ENCODE measurements at places on chromosomes 16 and 17.

DNA sequence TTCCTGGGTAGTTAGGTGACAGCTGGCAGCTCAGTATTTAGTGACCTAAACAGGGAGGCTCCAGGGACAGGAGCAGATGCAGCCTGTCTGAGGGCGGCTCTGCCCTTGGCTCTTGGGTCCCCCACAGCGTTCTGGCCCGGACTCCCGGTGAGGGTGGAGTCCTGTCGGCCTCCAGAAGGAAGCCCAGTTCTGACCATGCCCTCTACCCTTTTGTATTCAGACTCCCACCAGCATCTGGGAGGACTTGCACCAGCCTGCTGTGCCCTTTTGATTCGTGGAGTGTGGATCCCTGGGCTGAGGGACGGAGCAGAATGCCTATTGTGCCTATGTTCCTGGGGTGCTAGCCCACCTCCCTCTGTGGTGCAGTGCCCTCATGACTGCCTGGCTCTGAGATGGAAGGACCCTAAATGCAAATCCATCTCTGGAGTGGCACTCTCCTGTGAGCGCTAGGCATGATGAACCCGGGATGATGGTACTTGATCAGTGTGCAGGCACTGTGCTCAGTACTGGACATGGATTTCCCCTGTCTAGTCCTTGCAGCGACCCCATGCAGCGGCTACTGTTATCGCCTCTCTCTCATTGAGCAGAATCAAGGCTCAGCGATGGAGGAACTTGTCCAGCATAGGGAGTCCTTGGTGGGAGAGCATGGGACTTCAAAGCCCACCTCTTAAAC is 123.1 kb downstream of the SNX29 start:
- DNase-seq, result no peak

GRCh38 chr17:42312285-42313130 is 24.2 kb downstream of the STAT5A start:
- DNase-seq, result peak; percentile 73

DNA sequence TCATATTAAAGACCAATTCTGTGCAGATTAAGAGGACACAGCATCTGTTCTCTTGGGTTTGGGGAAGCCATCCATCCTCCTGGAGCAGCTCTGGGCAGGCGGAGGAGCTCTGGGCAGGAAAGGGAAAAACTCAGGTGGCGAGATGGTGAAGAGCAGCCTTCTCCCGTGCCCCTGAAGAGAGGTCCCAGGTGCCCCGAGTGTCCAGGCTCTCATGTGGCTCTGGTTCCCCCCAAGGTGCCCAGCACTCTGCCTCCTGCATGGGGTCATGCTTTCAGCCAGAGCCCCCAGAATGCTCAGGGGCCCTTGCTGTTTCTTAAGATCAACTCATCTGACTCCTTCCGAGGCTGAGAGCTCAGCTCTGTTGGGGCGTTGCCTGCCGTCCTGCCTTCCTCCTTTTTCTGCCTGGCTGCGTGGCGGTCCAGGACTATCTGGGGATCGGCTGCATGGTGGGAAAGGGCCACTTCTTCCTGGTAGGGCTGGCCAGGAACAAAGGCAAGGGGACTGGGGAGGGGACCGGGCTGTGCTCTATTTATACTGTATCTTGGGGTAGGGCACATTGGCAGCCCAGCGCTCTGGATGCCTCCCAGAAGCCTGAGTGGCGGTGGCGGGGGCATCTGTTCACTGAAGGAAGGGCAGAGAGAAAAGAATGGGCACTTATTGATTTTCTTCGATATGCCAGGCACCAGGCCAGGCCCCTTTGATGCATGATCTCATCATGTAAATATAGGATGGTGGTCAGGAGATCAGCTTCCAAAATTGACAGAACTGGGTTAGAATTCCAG is 103.2 kb upstream of the SDK2 start:
- DNase-seq, result no peak

DNA sequence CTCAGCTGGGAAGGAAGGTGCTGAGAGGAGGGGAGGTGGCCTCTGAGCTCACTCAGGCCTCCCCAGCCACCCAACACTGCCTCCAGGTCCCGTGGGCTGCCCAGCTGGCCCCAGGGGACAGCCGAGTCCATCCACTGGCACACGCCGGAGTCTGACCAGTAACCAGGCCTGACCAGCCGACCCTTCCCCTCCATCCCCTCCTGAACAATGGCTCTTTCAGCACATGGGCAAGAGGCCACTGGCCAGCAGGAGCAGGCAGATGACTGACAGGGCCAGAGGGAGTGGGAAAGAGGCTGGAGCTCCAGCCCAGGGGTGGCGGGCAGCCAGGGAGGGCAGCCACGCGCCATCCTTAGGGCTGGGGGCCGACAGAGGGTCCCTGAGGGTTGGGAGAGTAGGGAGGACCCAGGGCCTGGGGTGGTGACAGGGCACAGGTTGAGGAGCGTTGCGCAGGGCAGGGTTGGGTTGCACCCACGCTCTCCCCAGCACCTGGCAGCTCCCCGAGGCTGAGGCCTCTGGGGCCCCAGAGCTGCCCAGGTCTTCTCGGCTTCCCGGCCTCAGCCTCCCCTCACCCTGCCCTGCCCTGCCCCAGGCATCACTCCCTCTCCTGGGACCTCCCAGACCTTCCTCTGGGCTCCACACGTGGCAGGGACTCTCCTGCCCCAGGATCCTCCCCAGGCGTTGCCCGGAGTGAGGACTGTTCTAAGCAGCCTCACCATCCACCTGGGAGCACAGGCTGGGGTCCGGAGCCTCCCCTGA is 20.2 kb upstream of the SLC38A10 start:
- DNase-seq, result no peak

- no peak for DNase-seq
Observed at GRCh38 chr17:55163408-55163807, 101.4 kb upstream of the HLF start.

GRCh38 chr17:81397314-81398175 is 2.3 kb downstream of the BAHCC1 start:
- DNase-seq, result no peak

GRCh38 chr16:21708533-21709115 is 44.9 kb downstream of the OTOA start:
- peak; percentile 47 for DNase-seq

DNA sequence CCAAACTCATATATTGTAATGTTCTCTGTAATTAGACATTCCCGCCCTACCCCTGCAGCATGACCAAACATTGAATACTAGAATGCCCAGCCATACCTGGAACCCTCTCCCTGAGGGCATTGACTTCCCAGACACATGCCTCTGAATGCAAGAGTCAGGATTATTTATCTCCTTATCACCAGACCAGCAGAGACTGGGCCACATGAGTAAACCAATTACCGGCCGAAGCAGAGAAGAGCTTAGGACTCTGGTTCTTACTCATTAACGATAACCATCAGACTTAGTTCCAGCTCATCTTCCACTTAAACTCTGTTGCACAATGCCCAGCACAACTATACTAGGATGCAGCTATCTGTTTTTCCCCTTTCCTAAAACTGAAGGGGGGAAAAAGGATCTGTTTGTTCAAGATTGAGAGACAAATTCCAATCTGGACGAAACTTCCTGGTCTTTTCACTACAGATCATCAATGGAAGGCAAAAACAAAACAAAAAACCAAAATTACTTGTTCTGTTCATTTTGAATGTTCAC is 88.2 kb upstream of the CORO6 start:
- no peak for DNase-seq

- no peak for DNase-seq
Observed at GRCh38 chr16:67645397-67646121, 615 bp downstream of the CARMIL2 start.

DNA sequence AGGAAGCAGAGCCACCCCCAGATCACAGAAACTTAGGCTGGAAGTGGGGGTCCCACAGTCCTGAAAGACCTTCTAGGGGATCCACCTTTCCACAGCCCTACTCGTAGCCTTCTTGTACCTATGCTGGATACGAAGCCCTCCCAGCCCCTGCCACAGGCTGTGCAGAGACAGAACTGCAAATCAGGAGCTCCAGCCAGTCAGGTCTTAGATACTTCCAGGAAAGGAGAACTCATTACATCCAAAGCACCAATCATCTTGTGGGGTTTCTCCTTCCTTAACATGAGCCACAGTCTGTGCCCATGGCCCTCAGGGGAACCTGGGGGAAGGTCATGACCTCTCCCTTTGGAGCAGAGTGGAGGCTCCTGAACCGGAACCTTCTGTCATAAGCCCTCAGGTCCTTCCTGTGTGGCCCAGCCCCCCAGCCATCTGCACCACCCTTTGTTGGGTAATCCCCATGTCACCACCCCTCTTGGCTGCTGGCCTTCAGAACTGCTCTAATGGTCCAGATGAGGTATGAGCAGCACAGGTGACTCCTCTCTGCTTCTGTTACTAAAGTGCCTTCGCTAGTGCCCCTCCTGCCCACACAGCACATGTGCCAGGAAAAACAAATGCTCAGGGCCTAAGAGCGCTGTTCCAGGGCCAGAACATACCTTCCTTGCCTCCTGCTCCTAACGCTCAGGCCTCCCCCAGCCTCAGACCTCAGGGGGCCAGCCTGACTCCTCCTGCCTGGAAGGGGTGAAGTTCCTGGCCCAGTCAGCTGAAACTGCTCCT is 14.6 kb downstream of the SRCIN1 start:
- no peak for DNase-seq

DNA sequence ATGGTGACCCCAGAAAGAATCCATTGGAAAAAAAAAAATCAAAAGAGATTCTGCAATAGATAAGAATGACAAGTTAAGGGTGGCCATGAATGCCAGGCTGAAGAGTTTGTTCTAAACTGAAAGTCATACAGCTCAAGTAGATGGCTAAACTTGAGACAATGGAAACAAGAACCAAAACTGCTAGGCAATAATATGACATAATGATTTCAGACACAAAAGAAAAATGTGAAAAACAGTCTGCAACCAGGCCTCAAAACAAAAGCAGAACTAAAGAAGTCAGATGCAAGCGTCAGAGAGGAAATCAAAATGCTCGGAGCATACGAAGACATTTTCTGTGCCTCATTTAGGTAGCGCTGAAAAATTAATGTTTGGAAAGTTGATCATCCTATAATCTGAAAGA is 54.4 kb upstream of the YPEL2 start:
- DNase-seq, result no peak

- DNase-seq, result no peak
Observed at GRCh38 chr16:78474762-78475161, 375.3 kb downstream of the WWOX start.

GRCh38 chr16:73172241-73172972 is 124.5 kb upstream of the ZFHX3 start:
- peak; percentile 98 for DNase-seq

- DNase-seq, result no peak
Observed at GRCh38 chr17:48608494-48608834, 2.4 kb downstream of the HOXB7 start.

DNA sequence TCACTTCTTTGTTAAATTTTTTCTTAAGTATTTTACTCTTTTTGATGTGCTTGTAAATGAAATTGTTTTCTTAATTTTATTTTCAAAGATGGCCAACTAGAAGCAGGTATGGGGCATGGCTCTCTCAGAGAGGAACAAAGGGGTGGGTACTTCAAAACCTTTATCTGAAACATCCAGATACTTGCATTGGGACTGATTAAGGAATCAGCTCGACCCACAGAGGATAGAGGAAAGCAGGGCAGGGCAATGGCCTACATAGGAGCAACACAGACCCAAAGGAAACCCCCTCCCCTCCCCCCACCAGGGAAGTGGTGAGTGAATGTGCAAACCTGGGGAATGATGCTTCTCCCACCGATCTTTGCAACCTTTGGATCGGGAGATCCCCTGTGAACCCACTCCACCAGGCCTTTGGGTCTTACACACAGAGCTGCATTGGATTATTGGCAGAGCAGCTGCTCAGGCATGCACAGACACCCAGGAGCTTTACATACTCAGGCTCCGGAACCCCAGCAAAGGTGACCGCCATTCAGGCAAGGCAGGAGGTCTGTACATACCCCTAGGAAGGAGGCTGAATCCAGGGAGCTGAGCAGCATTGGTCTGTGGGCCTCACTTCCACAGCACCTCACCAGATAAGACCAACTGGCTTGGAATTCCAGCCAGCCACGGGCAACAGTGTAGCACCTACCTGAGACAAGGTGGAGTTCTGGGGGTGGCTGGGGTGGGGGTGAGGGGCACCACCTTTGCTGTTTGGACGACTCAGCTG is 3.0 kb upstream of the CCR7 start:
- DNase-seq, result no peak

- DNase-seq, result no peak
Observed at GRCh38 chr16:1914084-1914608, 4.1 kb downstream of the HS3ST6 start.

DNA sequence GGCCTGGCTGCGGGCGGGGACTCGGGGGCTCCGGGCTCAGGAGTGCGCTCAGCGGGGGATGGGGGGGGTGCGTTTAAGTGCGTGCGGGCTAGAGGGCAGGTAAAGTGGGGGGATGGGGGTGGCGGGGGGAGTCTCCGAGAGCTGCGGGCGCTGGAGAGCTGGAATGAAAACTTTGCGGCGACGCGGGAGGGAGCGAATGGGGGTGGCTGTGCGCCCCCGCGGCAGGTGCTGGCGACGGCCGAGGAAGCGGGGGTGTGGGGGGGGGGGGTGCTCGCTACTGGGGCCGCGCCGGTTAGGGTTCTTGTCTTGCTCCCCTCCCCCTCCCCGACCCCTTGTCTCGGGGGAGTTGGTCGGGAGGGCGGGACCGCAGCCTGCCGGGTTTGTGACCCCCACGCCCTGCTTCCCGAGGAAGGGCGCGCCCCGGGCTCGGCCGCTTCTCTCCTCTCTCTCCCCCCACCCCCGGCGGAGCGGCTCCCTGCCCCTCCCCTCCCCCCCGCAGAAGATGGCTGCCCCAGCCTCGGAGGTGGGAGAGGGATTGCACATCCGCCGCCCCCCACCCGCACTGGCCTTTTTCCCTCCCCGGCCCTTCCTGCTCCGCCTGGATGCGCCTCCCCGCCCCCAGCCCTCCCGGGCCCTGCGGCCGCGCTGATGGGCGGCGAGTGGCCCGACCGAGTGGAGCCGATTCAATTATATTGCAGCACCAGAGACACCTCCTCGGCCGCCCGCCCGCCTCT is 649 bp downstream of the GSE1 start:
- DNase-seq, result no peak

GRCh38 chr16:71528863-71529262 is 2.6 kb downstream of the CHST4 start:
- no peak for DNase-seq

GRCh38 chr16:30472328-30472942 is at the start of gene ITGAL:
Gene ITGAL, plus strand, starts transcription at chr16:30472742. Its CDS starts 96 bp downstream, at chr16:30472838.
- no peak for DNase-seq

DNA sequence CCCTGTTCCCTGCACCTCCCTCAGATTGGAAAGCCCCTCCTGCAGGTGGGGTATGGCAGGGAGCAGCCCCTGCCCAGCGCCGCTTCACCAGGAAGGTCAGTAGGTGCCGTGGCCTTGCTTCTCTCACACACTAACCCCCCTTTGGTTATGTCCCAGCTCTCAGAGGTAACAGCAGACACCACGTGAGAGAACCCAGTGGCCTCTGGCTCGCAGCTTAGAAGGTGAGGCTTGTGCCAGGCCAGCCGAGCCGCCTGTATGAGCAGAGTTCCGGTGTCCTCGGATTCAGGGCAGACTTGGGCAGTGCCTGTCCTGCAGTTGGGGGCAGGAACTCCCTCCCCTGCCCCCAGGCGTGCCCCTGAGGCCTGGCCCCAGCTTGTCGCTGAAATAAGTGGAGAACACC is 47.1 kb downstream of the PRMT7 start:
- DNase-seq, result no peak

DNA sequence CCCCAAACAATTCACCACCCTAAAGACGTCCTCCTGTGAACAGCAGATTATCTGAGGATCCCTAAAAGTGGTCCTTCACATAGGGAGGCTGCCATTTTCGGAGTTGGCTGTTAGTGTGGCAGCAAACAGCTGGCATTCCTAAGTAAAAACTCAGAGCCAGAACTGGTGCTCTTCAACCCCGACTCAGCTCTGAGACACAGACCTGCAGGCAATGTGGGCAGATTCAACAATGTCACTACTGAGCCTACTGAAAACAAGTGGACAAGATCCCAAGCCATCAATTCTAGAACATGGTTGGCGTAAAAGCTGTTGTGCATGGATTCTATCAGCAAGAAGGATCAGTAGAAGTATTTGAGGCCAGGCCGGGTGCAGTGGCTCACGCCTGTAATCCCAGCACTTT is 247.2 kb downstream of the NTN1 start:
- no peak for DNase-seq

Data from fibroblast of the conjunctiva (primary cell).